ENCODE measurements at places on chromosomes 2 and 18. TPM values are rescaled to one million over a fixed set of nuclear protein-coding genes. Genes with fewer than 3 reads are reported as not detected.

GRCh38 chr18:21242141-21242779 lies at the start of gene GREB1L:
Gene GREB1L (plus strand): TSS chr18:21242232. CDS start chr18:21383519, 141,287 bp downstream.
- DNase-seq: no peak
- peaks cover 24% of the 10 kb centered on the region for H3K27me3 ChIP-seq
- no peak within 1 kb of the TSS for H3K27ac ChIP-seq
- H3K4me3 ChIP-seq: no peak within 1 kb of the TSS
- H3K4me1 ChIP-seq: peaks cover 5% of the 10 kb centered on the region

GRCh38 chr2:47128705-47129104 lies 26.4 kb downstream of the STPG4 start:
- no peak overlapping the region for H3K4me3 ChIP-seq
- H3K36me3 ChIP-seq: no peaks in the 10 kb centered on the region
- DNase-seq: no peak
- no peaks in the 10 kb centered on the region for H3K27me3 ChIP-seq
- no peak overlapping the region for H3K27ac ChIP-seq
- no peaks in the 10 kb centered on the region for H3K4me1 ChIP-seq

- no peak overlapping the region for H3K27ac ChIP-seq
- no peaks in the 10 kb centered on the region for H3K4me1 ChIP-seq
- H3K27me3 ChIP-seq: peaks cover 2% of the 10 kb centered on the region
These were observed 15.8 kb downstream of the TMEM200C start for GRCh38 chr18:5879479-5879882.

DNA sequence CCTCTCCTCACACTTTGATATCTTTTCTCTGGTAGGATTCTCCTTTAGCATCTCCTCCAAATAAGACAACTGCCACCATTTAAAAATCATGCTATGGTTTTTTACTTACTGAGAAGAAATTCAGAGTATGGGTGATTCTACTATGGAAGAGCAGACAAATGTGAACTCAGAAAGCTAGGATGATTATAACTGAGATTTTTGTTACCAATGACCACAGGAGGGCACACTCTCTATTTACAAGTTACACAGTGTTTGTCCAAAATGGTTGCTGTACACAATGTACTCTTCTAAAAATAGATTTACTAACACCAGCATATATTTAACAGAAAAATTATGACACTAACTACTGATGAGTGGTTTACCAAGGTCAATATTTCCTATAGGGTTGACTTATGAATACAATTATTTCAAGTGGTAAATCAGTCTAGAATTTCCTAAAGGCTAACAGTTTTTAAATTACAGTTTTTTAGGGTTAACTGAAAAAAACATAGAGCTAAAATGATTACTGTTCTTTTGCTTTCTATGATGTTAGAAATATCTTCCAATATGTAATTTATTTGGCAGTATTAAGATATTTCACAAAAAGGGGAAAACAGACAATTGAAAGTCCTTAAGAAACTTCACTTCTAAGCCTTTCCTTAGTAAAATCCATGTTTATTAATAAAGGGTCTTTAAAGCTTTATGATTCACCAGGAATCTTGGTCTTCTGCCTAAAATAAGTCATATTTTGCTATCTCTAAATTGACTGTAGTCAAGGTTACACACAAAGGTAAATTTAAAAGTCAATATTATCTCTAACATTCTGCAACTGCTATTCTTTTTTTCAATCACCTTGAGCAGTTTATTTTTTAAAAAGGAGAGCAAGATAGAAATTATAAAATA lies 57.2 kb downstream of the MAP4K3 start:
- H3K27ac ChIP-seq: no peak overlapping the region
- H3K4me1 ChIP-seq: no peaks in the 10 kb centered on the region
- no peak overlapping the region for H3K4me3 ChIP-seq
- H3K36me3 ChIP-seq: no peaks in the 10 kb centered on the region
- no peaks in the 10 kb centered on the region for H3K27me3 ChIP-seq

DNA sequence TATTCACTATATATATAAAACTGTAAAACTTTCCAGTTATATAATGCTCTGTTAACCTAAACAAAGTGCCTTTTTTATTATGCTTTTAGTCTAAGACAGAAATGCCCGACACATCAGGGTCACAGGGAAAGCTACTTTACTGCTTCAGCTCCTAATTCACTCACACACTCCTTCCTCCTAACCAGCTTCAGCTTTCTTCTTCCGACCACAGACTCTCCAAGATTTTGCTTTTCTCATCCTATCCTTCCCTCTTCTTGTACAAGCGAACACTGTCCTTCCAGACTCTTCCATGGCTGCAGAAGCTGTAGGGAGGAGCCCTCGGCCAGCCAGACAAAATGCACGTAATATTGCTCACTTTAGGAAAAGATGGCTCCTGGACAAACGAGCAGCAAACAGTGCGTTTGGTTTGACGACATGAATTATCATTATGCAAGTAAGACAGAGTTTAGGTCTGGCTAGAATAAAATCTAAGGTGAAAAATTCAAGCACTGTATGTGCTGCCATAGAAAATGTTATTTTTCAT lies 47.5 kb upstream of the HNRNPA3 start:
- peaks cover 32% of the 10 kb centered on the region for H3K4me1 ChIP-seq
- no peaks in the 10 kb centered on the region for H3K36me3 ChIP-seq
- H3K4me3 ChIP-seq: peak overlapping the region; percentile 82
- no peak for DNase-seq

DNA sequence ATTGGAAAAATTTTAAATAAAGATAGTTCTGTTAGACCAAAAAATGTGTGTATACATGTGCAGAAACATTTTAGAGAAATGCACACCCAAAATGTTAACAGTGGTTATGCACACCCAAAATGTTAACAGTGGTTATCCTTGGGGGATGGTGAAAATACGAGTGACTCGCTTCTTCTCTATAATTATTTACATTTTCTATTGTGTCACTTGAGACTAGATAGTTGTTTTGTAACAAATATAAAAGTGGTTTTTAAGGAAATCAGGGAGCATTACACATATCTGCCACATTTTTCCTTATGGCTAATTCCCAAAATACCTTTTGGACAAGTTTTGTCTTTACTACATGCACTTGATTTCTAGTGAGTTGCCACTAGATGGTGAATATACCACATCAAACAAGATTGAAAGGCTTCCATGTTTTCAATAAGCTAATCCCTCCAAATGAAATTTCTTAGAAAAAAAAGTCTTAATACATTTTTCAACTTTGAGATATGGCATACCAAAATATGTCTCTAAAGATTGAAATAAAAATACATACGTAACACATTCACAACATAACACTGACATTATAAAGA lies 9.0 kb upstream of the HIBCH start:
- no peaks in the 10 kb centered on the region for H3K36me3 ChIP-seq
- H3K27me3 ChIP-seq: peaks cover 5% of the 10 kb centered on the region
- no peak overlapping the region for H3K4me3 ChIP-seq

MGAT4A gene
- 143 TPM for polyA plus RNA-seq

CD8A gene
- 0.74 TPM for polyA plus RNA-seq

TNFAIP6 gene
- not detected for polyA plus RNA-seq

NLRC4 gene
- not detected for polyA plus RNA-seq

IL18RAP gene
- 0.41 TPM for polyA plus RNA-seq

CDH19 gene
- not detected for polyA plus RNA-seq
